ENCODE measurements at places on chromosomes 13 and 19. TPM values are rescaled to one million over a fixed set of nuclear protein-coding genes. Genes with fewer than 3 reads are reported as not detected.

DNA sequence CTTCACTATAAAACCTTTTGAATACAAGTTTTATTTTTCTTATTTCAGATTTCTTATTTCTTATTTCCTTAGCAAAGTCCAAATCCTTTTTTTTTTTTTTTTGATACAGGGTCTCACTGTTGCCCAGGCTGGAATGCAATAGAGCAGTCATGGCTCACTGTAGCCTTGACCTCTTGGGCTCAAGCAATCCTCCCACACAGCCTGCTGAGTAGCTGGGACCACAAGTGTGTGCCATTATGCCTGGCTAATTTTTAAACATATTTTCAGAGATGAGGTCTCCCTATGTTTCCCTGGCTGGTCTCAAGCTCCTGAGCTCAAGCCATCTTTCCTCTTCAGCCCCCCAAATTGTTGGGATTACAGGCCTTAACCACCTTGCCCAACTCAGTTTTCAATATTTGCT is 334.3 kb downstream of the DLEU7 start:
- no peak for DNase-seq

GRCh38 chr19:53962887-53963431 is at the start of gene CACNG8:
Gene CACNG8 (plus strand): TSS chr19:53962937.
- no peak for DNase-seq

DNA sequence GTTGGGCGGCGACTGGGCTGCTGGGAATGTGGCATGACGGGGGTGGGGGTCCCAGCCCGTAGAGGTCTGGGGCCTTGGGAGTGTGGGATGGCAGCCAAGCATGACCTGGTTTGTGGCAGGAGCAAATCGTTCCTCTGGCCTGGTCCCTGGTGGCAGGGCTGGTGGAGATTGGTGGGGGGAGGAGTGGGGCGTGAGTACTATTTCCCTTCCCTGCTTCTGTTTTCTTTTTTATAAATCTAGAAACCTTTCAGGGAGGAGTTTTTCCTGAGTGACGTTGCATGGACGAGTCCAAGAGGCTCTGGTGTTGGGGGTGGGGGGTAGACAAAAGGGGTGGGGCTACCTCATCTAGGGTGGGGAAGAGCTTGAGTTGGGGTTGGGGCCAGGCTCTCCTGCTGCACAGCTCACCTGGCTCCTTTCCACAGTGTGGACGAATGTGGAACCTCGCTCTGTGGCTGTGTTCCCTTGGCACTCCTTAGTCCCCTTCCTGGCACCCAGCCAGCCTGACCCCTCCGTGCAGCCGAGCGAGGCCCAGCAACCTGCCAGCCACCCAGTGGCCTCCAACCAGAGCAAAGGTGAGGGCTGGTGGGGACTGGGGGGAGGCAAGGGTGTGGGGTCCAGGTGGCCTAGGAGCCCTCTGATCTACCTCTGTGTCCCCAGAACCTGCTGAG is 15.4 kb upstream of the PRR19 start:
- DNase-seq = no peak

GRCh38 chr13:29562786-29563438 is 32.6 kb downstream of the SLC7A1 start:
- DNase-seq = no peak

GRCh38 chr13:109246001-109246400 is 540.4 kb downstream of the IRS2 start:
- no peak for DNase-seq

DNA sequence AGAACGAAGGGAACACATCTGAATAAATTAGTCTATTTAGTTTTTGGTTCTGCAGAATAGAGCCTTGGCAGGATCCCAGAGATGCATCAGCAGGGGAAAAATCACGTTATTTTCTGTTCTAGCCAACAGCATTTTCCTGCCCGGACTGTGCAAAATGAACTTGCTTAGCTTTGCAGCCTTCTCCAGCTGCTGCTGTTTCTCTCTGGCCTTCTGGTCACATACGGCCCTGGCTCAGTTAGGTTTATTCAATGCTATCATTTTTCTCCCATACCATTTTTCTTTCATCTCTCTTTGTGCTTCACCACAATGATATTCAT is 110.4 kb upstream of the KL start:
- DNase-seq = no peak

DNA sequence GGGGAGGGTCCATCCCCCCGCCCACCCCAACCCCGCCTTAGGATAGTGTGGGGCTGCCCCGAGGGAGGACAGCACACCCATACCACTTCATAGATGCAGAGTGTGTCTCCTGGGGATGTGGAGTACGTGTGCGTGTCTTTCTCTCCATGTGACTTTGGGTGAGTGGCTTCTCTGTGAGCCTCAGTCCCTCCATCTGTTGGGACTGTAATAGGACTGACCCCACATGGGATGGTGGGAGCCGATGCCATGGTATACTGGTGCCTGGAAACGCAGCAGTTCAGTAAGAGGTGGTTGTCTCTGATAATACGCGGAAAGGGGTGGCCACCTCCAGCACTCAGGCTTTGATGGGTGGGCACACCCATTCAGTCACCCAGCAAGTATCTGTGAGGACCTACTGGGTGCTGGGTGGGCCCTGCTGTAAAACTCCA is 816 bp upstream of the PRKD2 start:
- no peak for DNase-seq

- DNase-seq = no peak
These were observed 1.9 kb upstream of the AKT2 start for GRCh38 chr19:40286971-40287421.

DNA sequence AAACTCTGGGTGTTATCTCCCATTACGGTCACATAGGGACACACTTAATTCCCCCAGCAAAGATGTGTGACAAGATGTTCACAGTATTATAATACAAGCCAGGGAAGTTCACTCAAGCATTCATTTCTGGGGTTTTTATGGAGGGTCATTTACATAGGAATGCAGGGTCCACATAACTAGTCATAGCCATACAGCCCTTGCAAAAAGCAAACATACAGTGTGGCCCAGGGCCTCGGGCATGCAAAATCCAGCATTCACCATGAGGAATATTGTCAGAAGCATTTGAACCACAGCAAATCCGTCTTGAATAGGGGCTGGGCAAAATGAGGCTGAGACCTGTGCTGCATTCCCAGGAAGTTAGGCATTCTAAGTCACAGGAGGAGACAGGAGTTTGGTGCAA is 13.0 kb upstream of the ZNF460 start:
- no peak for DNase-seq

DNA sequence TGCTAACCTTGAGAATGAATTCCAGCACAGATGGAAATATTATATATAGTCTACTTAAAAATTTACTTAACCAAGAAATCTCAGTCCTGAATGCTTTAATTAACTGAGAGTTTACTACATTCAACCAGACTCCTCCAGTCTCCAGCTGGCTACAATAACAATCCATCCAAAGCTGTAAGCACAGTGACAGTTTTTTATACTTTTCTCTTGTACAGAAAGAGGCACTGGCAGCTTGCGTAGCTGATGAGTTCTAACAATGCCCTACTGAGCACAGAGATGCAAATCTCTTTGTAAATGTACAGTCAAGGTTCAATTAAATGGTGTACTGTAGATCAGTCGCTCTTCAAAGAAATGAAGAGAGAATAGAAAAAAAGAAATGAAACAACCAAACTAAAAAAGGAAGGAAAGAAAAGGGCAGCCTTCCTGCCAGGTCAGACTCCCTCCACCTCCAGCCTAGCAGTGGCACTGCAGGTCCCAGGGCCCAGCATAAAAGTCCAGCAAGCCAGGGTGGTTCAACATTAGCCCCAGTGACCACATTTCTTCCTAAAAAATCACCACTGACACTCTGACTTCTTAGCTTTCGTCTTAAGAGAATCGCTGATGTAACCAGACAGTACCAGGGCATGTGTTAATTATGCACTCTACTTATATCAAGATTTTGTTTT is 88.4 kb downstream of the SACS start:
- DNase-seq = no peak

DNA sequence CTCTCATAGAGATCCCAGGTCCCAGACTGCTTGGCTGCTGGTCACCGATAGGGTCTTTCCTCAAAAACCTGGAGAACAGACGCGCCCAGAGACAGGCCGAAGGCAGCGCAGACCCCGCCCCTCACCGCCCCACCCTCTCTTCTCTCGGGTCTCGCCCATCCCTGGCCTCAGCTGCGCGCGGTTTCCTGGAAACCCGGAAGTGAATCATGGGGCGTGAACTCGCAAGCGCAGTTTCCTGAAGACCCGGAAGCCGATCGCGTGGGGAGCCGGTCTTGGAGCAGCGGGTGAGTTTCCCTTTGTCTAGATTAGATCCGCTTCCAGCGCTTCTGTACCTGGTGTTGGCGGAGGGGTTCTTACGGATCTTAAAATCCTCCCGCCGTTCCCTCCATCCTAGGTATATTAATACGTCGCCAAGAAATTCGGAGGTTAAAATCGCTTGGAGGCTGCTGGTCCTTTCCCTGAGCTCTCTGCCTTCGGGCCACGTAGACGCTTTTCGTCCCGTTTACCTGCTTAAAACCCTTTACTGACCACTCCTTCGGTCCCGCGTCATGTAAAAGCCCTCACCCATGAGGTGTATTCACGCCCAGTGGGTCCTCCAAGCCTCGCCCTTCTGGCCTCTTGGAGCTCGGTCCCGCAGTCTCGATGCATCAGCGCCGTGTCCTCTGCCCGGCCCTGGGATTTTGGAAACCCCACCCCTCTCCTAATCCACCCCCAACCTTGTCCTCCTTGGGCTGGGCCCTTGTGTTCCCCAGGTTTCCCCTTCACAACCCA is at the start of gene ZNF578:
Gene ZNF578, plus strand, starts transcription at position 230 of the 771 bp plus-strand sequence. CDS start 48,293 bp downstream, outside the sequence.
- DNase-seq = peak; percentile 92

DNA sequence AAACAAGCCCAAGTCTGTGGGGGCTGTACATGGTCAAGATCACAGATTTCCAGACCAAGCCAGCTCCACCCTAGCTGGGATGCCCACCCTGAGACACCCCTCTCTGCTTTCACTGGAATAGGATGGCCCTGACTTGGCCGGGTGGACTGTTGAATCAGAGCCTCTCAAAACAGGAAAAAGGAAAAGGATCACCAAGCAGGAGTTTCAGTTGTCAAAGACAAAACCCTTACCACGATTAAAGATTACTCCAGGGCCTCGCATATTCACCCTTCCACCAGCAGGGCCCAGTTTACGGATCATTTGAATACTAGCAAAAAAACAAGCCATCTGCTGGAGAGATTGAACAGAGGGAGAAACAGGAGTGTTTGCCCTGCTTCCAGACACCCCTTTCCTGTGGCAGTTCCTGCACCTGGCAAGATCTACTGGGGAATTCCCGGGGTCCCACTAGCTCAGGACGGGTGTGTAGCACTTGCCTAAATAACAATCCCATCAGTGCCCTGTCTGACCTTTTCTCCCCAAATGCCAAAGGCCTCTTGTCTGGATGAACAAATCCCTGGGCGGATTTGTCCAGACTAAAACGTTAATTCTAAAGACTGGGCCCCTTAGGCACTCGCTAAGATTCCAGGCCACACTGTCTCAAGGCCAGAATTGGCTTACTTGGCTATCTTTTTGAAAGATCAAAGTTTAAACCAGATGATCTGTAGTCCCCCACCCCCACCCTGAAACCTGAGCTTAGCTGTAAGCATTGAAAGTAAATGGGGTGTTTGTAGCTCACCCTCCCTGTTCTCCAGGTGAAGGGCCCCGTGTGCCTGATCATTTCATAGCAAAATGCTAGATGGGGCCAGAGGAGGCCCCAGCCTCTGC is 38.4 kb downstream of the ACTN4 start:
- peak; percentile 81 for DNase-seq

GRCh38 chr13:59513686-59514085 is 650.0 kb downstream of the DIAPH3 start:
- no peak for DNase-seq

DNA sequence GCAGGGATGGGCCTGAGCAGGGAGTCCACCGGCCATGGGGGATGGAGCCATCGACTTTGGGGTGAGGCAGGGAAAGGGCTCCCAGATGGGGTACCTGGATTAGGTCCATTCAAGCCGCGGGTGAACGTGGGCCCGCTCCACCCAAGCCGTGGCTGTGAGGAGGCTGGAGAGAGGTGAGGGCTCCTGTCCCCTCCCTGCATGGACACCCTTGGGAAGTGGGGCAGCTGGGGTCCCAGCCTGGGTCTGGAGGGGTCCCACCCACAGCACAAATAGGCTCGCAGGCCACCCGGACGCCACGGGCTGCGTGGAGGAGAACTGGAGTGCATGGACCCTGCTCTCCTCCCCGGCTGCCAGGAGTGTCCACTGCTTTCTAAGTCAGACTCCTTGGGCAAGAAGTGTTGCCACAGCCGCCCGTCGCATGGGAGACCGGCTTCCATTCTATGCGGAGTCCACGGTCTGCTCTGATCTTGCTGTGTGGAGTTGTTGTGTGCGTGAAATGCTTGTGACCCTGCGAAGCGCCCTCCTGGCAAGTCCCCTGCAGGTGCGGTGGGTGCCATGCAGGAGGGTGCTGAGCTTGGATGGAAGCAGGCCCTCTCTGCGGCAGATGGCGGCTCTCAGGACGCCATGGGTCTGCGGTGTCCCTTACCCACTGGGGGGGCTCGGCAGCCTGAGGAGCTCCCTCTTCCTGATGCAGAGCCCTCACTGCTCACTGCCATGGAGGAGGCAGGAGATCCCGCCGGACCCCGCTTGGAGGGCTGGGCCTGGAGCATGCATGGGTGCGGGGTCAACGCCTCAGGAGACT is 2.0 kb downstream of the DAZAP1 start:
- DNase-seq = no peak

GRCh38 chr13:39020853-39021462 is 16.9 kb downstream of the PROSER1 start:
- DNase-seq = no peak

DNA sequence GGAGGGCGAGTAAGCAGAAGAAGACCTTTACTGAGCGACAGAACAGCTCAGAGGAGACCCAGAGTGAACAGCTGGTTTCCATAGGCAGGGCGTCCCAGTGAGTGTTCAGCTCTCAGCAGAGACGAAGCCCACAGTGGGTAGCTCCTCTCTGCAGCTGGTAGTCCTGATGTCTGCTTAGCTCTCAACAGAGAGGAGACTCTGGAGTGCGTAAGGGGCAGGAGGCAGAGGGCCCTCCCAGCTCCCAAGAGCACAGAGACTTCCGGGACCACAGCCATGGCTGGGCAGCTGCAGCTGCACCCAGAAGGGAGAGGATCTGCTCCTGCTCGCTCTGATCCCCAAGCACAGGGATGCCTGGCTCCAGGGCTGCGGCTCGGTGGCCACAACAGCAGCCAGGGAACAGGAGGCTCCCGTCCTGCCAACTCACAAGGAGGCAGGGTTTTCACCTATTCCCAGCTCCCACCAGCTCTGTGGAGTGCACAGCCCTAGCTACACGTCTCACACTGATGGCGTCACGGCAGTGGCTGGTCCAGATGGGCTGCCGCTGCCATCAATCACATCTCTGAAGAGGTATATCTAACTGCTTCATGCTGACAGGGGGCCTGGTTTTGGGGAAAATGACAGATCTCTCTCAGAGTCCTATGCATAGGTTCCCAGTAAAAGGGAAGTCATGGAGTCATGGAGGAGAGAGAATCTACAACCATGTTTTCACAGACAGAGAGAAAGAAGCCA is 2660.1 kb upstream of the PCDH20 start:
- no peak for DNase-seq

The GAPDHS gene
- total RNA-seq = 0.46 TPM

The WDR88 gene
- total RNA-seq = not detected

The WASF3 gene
- 30.2 TPM for total RNA-seq

The CD79A gene
- total RNA-seq = 0.11 TPM

The CGB8 gene
- total RNA-seq = not detected

The FSTL3 gene
- total RNA-seq = 44.4 TPM

The GPR12 gene
- not detected for total RNA-seq

The SLC1A5 gene
- 37.9 TPM for total RNA-seq

The ZNF433 gene
- 9.5 TPM for total RNA-seq

The ZNF790 gene
- 14.7 TPM for total RNA-seq
